ENCODE measurements at places on chromosomes 2 and 18.

DNA sequence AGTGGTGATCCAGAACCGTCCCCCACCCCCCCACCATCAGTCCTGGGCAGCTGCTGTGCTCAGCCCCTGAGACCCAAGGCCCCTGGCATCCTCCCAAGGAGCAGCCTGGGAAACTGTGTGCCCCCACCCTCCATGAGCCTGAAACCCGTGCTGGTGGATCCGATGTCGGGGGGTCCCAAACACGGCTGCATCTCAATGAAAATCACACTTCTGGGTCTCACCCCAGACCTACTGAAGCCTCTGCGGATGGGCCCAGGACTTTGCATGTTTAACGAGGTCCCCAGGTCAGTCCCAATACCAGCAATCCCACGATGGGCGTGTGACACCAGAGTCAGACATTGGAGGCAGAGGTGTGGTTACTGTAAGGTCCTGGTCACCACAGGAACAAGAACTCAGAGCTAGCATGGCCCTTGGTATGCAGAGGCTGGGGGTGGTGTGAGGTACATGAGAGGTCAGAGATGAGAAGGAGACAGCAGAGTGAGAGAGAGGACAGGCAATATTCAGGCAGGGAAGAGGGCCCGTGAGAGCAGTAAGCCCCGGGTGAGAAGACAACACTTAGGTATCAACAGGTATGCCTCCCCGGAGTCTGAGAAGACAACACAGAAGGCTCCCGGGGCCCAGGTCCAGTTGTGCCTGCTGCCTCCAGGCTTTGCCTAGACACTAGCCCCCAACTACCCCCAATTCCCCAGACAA lies 32.6 kb downstream of the MRPL35 start:
- DNase-seq = no peak

- no peak for DNase-seq
Observed at GRCh38 chr2:33516456-33516995, 40.1 kb downstream of the RASGRP3 start.

GRCh38 chr2:203446071-203446481 lies 89.0 kb downstream of the RAPH1 start:
- no peak for DNase-seq

GRCh38 chr18:59657012-59657411 lies 40.2 kb downstream of the CCBE1 start:
- DNase-seq = no peak

DNA sequence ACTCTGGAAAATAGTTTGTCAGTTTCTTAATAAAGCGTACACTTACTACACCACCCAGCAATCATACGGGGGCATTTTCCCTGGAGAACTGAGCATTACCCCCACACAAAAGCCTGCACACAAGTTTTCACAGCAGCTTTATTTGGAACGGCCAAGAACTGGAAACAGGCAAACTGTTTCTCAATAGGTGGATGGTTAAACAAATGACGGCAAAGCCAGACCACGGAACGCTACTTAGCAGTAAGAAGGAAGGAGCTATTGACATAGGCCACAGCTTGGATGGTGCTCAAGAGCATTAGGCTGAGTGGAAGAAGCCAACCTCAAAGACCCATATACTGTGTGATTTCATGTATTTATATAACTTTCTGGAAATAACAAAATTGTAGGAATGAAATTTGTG lies 9.0 kb downstream of the MALL start:
- DNase-seq = no peak

Data from T-helper 22 cell (primary cell).